ENCODE measurements at places on chromosomes 1 and 21.

DNA sequence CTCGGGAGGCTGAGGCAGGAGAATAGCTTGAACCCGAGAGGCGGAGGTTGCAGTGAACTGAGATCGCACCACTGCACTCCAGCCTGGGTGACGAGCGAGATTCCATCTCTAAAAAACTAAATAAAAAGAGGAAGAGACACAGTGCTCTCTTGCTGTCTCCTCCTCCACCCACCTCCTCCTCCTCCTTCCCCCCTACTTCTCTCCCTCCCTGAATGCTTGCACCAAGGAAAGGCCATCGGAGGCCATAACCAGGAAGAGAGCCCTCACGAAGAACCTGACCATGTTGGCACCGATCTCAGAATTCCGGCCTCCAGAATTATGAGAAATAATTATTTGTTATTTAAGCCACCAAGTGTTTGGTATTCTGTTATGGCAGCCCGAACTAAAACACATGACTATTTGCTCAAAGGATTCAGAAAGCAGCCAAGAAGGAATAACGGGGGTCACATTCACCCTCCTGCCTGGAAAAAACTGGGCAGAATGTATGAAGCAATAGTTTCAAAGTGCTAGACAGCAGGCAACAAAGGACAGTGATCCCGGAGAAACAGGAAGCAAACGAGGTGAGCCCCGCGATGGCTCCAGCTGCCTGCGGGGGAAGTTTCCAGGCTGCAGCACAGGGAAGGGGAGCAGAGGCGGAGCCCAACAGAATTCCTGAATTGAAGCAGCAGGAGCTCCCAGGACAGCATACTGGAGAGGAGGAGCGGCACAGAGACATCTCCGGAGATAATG, 35.8 kb downstream of the LDLRAD1 start:
- peak; percentile 60 for DNase-seq

GRCh38 chr1:89987159-89987819, 7.6 kb upstream of the ZNF326 start:
- peak; percentile 74 for DNase-seq

GRCh38 chr1:61892977-61893376, 150.7 kb downstream of the PATJ start:
- DNase-seq, result no peak

DNA sequence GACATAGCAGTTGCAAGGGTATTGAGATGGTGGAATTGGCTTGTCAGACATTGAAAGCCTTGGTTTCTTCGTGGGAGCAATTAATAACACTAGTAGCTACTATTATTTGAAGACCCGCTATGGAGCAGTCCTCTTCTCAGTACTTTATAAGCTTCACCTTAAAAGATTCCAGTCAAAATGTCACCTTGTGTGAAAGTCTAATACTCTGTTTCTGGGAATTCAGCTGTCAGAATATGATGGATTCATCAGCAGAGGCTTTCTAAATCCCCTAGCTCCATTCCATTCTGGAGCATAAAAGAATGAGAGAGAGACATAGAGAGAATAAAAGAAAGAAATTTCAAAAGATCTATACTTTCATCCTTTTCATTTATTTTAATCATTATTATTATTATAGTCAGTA, 375.9 kb upstream of the ADGRL2 start:
- DNase-seq, result no peak

GRCh38 chr1:230189341-230189740, 122.3 kb downstream of the GALNT2 start:
- DNase-seq, result no peak

DNA sequence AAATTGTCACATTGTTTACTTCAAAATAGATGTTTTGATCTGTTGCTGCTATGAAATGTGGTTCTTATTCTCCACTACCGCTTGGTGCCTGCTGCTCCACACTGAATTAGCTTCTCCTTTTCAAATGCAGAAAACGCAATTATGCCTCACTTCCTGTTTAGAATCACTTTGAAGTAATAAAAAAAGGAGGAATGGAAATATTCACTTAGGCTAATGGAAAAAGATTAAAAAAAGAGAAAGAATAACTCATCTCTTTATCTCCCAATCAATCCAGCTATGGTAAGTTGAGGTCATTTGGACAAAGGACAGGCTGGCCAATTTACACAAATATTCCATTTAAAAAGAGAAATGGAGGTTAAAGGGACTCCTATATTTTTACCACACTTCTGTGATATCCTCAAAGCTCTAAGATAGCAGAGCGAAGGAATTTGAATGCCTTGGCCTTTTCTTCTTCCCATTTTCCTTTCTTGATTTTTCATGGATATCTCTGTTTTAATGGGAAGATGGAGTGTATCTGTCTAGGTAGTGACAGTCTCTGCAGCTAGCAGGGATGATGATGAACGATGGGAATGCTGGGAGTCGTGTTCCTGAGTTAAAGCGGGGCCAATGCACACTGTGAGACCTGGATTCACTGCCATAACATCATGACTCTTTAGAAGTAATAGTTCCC, 35.7 kb downstream of the RGS5 start:
- DNase-seq, result no peak

- peak; percentile 39 for DNase-seq
These were observed 2.2 kb downstream of the CAMK1G start for GRCh38 chr1:209585672-209586071.

DNA sequence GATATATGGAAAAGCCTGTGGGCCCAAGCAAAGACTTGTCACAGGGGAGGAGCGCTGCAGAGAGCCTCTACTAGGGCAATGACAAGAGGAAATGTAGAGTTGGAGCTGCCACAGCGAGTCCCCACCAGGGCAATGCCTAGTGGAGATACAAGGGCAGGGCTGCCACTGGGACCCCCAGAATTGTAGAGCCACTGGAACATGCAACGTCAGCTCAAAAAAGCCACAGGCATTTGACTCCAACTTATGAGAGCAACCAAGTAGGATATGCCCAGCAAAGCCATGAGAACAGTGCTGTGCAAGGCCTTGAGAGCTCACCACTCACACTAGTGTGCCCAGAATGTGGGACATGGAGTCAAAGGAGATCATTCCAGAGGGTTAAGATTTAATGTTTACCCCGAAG, 63.7 kb upstream of the CAMK1G start:
- DNase-seq, result no peak

DNA sequence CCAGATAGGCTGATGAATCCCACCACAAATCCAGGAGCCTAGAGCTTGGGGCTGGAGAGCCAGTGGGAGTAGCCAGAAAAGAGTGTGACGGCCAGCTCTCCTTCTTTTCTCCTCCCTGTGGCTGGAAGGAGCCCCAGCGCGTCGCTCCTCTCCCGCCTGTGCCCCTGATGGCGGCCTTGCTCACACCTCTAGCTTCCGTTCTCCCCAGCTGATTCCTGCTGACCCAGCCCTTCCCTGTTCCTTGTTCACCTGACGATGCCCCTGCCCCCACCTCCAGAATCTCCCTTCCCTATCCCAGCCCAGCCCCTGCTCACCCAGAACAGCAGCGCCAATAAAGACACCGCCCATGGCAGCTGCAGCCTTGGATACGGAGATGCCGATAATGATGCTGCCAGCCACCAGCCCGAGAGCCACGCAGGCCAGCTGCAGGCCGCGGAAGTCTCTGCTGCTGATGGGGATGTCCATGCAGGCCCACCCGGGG, 656 bp downstream of the KNCN start:
- no peak for DNase-seq

DNA sequence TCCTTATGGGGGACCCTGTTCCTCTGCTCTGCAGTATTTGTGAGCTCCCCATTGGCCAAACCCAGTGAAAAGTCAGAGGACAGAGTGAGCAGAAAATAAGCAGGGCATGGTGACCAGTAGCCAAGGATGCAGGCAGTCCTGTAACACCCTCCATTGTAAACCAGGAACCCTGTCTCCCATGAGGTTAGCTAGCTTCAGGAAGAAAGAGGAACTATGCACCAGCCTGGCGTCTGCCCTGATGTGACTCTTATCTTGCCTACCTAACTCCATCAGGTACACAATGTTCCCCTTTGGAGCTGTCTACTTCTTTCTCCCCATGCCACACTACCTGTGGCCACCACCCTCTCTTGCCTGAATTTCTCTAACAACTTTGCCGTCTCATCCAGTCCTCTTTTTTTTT, 119.2 kb downstream of the LRIG2 start:
- DNase-seq, result no peak

DNA sequence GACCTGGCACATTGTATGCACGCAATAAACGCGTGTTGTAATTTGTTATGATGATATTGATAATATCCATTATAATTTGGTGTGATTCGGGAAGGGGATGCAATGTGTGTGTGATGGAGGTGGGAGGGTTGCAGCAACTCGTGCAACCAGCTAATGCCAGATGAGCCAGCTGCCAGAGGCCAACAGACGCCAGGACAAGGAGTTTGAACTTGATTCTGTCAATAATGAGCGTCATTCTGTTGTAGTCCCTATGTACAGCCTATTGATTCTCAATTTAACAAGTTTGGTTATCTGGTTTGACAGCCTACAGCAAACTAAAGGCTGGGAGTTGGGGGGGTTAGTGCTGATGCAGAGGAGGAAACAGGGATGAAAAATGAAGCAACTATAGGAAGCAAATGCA, 35.5 kb downstream of the TIAM1 start:
- no peak for DNase-seq

GRCh38 chr1:77143529-77144121, 75.6 kb downstream of the PIGK start:
- DNase-seq, result peak; percentile 9

DNA sequence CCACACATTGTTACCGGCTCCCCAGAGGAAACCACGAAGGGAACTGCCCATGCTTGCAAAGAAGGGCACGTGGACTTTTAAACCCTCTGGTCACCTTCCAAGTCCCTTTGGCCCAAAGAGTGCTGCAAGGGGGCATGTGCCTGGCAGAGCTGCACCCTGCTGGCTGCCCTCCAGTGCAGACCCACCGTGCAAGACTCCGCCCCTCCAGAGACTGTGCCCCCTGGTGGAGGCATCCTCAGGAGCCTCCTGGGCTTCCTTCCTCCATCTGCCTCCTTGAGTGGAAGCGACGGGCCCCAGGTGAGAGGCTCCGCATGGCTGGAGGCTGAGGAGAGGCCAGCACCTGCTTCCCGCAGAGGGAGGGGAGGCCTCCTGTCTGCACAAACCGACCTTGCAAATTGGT, 100.6 kb downstream of the CRYAA start:
- DNase-seq, result no peak

- no peak for DNase-seq
These were observed 19.9 kb upstream of the NRIP1 start for GRCh38 chr21:15084668-15085067.

DNA sequence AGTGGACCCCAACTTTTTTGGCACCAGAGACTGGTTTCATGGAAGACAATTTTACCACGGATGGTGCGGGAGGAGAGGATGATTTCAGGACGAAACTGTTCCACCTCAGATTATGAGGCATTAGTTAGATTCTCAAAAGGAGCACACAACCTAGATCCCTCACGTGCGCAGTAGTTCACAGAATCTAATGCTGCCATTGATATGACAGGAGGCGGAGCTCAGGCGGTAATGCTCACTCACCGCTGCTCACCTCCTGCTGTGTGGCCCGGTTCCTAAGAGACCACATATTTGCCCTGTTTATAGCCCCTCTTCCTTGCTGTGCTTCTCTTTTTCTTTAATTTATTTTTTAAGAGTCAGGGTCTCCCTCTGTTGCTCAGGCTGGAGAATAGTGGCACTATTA, 4.6 kb downstream of the NTRK1 start:
- no peak for DNase-seq

GRCh38 chr21:19475525-19475924, 1071.9 kb upstream of the TMPRSS15 start:
- DNase-seq, result peak; percentile 4

- no peak for DNase-seq
These were observed 89.1 kb upstream of the SLC25A33 start for GRCh38 chr1:9449976-9450696.

DNA sequence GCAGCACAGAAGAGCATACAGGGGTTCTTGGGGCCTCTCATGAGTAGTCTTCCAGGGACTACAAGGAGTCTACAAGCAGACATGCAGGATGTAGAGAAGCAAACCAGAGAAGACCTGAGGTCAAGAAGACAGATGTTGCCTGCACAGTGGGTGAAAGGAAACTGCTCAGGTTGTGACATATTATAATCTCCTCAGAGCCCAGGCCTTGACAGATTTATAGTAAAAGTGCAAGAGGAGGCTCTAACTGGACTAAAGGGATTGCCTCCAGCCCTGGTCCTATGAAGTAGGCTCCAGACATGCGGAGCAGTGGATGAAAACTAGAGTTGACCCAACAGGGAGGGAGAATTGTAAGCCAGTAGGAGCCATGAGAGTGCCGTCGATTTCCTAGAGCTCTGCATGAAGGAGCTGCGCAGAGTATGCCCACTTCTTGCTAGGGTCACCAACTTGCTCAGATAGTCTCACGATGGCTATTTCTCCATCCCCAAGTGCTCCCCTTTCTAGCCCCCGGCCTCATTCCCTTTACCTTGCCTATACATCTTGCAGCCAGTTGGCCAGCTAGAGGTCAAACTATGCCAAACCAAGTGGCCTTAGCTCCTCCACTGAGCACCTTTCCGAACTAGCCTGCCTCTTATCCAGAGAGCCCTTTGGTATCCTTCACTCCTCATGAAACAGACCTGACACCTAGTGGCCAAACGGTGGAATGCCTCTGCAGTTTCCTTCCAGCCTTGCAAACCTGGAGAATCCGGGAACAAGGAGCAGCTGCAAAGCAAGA, 36.2 kb upstream of the IPO9 start:
- DNase-seq, result peak; percentile 87

GRCh38 chr1:209642816-209643215, 9.4 kb downstream of the LAMB3 start:
- no peak for DNase-seq

GRCh38 chr1:72366466-72366865, 84.1 kb upstream of the NEGR1 start:
- DNase-seq, result peak; percentile 16

DNA sequence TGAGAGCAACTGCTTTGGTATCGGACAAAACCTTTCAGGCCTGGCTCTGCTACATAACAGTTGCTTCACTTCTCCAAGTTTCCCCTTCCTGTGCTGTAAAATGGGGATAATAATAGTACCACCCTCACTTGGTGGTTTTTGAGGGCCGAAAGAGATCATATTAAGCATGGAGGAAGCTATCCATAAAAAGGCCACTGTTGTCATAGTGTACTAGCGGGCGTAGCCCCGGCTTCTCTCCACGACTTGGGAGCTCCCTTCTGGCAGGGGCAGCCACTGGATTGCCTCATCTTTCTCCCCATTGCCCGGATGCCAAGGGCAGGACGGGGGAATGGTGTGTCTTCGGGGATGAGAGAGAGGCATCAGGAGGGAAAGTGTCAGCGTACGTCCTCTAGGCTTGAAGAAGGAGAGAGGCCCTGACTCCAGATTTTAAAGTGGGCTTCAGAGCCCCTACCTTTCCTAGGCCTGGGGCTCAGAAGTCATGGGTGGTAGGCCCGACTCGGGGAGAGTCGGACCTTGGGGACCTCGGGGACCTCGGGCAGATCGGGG, 548 bp upstream of the MFSD2A start:
- no peak for DNase-seq

DNA sequence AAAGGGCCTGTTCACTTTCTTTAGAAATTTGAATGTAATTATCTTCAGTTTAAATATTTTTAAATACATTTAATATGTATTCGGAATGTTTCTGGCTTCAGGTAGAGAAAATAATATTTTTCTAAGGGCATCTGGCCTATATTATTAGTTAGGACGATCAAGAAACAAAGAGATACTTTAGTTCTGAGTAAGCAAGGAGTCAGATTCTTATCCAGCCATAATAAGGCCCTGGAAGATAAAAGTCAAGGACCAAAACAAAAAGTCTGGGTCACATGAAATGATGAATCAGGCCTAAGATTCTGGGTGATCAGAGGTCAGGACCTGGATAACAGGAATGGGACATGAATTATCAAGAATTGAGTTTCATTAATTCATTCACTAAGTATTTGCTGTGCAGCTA, 6.3 kb downstream of the PHC2 start:
- no peak for DNase-seq

Data from fibroblast of skin of scalp (primary cell).